Activated CD4-positive, alpha-beta T cell treated with anti-CD3 and anti-CD28 coated beads, Interleukin-2, amount 50 U/mL, for 4 hours (primary cell): ENCODE measurements at places on chromosomes 7 and 10.
A peak's percentile ranks its signal among the peaks of the same experiment; 100 is the strongest.

DNA sequence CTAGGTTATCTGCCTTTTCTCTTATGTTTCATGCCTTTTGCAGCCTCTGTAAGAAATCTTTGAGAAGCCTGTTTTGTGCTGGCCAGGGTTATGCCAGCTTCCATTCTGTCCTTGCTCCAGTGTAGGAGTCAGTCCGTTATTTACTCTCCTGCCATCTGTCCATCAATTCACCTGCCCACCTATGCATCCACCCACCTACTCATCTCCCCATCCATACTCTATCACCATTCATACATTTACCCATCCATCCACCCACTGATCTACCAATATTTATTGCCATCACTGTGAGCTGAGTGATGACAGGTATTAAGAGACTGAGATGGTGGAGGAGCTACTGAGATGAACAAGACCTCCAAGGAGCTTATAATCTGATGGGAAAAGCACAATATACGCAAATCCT is 12.7 kb upstream of the PPIF start:
- no peak for DNase-seq

- no peak for DNase-seq
Observed at GRCh38 chr10:75350791-75351190, 50.8 kb downstream of the ZNF503 start.

DNA sequence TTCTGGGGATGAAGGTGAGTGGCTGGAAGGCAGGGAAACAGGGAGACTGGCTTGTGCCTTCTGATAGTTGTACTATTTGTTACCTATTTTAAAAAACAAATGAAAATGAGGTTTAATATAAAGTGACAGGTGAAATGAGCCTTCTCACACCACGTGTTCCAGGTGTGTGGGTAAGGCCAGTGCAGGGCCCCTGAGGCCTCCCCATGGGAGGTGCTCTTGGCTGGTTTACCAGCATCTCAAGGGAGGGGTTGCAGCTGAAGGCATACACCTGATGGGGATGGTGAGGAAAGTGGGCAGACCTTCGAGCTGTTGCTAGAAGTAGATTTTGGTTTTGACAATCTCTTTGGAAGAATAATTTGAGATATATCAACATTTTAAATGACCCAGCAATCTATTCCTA is 103.6 kb downstream of the ARHGAP22 start:
- DNase-seq, result no peak

GRCh38 chr10:103947799-103948516 is 19.0 kb upstream of the SLK start:
- no peak for DNase-seq

DNA sequence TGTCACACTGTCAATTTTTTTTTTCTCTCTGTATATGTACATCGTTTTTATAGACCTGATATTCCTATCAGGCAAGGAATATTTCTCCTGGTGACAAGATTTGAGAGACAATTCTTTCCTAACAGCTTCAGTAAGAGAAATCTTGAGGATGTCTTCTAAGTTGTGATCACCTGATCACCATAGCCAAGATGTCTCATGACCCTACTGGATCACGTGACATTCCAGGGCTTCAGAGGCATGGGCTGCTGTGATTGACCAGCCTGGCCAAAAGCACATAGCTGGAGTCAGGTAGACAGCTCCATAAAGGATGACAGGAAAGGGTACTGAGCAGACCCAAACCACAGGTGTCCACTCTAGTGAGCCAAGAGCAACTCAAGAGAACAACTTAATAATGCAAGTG is 444.9 kb downstream of the SORCS3 start:
- DNase-seq, result no peak

- DNase-seq, result no peak
Observed at GRCh38 chr10:129922598-129923123, 41.4 kb downstream of the EBF3 start.

GRCh38 chr7:41222746-41223145 is 480.1 kb downstream of the INHBA start:
- DNase-seq, result no peak

- DNase-seq, result peak; percentile 50
Observed at GRCh38 chr10:17428351-17429097, 25.9 kb downstream of the ST8SIA6 start.

DNA sequence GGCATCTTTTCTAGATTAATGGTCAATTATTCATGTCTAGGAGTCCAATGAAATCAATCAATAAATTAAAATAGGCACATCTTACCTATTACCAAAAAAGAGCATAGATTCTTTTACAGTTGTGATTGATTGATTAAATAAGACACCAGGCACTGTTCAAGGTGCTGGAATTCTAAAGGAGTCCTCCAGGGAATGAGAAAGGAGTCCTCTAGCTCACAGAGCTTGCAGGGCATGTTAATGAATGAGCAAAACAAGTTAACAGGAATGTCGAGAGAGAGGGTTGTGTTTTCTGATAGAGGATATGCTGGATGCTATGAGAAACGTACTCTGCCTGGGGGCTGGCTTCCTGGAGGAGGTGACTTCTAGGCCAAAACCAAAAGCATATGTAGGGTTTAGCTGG is 191.4 kb downstream of the BMPER start:
- no peak for DNase-seq

DNA sequence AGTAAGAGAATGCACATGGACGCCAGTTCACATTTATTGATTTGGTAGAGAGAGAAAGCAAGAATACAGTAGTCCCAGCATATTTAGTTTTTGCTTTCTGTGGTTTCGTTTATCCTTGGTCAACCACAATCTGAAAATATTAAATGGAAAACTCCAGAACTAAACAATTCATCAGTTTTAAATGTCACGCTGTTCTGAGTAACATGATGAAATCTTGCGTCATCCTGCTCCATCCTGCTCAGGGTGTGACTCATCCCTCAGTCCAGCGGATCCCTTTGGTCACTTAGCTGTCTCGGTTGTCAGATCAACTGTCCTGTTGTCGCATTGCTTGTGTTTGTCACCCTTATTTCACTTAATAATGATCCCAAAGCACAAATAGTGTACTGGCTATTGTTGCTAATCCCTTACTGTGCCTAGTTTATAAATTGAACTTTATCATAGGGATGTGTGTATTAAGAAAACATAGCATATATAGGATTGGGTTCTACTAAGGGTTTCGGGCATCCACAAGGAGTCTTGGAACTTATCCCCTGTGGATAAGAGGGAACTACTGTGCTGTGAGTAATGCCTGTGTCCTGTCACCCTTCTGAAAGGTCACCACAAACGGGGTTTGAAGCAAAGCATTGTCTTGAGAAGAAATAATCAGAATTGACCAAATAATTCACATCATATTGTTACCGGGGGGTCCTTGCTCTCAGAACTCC is 73.6 kb downstream of the OTUD1 start:
- DNase-seq, result no peak

DNA sequence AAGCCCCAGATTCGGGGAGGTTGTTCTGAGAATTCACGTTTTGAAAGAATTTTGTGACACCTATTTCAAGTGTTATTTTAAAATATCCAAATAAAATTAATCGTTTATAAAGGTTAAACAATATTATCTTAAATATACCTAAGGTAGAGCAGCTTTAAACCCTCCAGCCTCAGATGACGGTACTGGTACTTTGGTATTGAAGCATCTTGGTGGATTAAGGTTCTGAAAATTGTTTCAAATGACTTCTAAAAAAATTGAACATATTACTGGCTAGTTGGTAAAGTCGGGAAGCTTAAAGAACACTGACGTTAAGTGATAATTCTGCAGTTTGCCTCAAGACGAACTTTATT is 392 bp upstream of the HUS1 start:
- DNase-seq, result no peak

DNA sequence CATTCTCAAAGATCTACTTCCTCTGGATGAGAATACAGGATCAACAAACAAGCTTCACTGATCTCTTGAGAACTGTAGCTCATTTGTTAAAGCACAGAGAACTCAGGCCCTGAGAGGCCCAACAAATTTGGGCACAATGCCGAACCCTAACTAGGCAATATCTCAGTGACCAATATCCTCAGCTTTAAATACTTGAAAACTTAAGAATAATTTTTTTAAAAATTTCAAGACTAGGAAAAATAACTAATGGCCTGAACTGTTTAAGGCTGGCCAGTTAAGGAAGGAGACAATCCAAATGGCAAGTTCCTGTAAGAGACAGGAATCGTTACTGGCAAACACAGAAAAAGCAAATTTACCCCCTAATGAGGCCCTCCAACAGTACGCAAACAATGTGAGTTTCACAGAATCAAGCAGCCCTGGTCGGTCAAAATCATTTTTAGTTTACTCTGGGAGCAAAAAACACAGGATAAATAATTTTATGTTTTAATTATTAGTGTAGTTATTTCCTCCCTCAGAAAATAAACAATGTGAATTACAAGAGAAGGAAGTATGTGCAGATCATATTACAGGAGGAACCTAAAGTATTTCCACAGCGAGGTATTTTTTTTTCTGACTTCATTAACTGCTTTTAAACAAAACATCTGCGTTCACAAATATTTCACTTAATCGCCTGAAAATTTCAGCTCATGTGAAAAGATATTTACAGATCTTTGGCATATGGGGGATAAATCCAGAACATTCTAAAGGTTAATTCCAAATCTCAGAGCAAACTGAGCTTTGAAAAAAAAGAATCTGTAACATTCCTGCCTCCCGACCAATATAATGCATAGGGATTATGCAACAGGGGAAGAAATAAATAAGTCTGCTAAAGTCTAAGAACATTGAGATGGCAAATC is 39.5 kb downstream of the NT5C2 start:
- DNase-seq, result no peak

DNA sequence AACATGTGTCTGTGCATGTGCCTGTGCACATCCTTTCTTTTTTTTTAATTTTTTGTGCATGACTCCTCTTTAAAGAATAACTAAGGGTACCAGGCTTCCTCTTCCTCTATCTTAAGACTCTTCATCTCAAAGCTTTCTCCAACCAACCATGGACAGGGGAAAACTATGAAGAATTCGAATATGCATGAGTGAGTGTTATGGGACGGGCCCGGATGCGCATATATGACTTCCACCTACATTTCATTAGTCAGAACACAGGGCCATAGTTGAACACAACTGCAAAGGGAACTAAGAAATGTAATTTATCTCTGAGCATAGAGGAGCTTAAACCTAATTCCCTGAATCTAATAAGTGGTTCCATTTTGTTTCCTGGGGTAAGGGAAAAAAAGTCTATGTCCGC is 270.3 kb upstream of the SORCS1 start:
- no peak for DNase-seq

GRCh38 chr7:43791665-43792064 is 33.2 kb downstream of the BLVRA start:
- no peak for DNase-seq

DNA sequence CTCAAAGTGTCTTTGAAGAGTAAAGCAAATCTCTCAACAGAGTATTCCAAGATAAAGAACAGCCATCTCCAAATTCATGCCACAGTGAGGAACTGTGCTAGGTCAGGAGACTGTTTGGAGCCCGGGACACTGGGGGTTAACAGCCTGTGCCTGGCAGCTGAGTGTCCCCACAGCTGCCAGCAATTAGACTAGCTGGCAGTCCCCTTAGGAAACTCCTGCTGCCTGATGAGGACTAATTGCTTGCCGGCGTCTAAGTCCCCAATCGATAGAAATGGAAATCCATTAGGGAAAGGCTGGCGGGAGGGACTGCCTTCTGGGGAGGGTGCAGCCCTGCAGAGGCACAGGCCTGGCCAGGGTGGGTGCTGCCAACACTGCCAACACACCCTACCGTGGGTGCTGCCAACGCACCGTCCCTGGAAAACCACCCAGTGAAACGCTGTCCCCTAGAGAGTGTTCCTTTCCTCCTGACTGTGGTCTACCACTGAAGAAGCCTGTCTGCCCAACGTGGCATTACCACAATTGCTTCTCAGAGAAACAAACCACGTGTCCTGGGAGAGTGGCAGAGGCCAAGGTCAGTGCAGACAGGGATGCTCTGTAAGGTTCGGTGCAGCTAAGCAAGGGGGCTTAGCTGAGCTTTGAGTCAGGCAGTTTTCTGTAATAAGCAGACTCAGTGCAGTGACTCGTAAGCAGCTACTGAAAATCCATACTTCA is 60.8 kb downstream of the XRCC2 start:
- no peak for DNase-seq

DNA sequence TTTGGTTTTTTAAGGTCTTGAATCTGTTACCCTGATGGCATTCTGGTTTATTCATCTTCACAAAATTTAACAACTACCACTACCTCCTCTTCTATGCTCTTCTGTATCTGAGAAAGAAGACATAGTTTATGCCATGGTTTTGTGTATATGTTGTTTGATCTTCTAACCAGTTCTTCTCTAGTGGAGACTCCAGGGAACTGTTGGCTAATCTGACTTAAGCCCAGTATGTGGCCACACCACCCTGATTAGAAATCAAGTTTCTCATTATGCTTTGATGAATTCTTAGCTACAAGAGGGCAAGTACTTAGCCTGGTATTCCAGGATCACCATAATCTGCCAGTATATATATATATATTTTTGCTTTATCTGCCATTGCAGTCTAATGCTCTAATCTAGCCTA is 99.5 kb upstream of the MXI1 start:
- DNase-seq, result no peak

GRCh38 chr7:147708871-147709270 is 881.7 kb upstream of the C7orf33 start:
- no peak for DNase-seq

DNA sequence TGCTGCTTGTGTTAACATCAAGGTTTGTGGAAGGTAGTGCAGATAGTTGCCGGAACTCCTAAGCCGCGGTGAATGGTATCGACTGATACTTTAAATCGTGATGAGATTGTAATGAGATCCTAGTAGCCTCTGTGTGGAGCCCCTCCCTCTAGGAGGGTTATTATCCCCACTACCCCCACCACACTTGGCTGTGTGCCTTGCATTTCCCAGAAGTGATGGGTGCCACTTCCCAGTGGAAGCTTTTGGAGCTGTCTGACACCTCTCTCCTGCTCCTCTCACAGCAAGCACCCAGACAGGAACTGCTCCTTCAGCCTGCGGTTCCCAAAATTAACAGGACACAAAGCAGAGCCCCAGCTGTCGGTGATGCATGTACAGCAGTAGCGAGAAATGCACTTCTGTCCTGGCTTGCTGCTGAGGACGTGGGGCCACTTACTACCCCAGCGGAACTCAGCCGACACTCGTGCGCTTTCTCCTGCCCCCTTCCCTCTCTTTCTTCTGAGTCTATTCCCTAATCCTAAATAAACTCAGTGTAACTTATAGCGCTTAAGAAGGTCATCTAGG is 52.5 kb downstream of the PRKAG2 start:
- DNase-seq, result no peak

- DNase-seq, result no peak
Observed at GRCh38 chr7:122995600-122995999, at the start of gene TAS2R16. TSS of gene TAS2R16 (minus strand) at chr7:122995700. CDS start at chr7:122995634, 66 bp downstream.

GRCh38 chr7:519484-520390 is at the start of gene PDGFA:
TSS of gene PDGFA (minus strand) at chr7:519846. CDS start at chr7:519001, 845 bp downstream.
- no peak for DNase-seq

- no peak for DNase-seq
Observed at GRCh38 chr10:7810443-7810842, 7.9 kb upstream of the TAF3 start.

DNA sequence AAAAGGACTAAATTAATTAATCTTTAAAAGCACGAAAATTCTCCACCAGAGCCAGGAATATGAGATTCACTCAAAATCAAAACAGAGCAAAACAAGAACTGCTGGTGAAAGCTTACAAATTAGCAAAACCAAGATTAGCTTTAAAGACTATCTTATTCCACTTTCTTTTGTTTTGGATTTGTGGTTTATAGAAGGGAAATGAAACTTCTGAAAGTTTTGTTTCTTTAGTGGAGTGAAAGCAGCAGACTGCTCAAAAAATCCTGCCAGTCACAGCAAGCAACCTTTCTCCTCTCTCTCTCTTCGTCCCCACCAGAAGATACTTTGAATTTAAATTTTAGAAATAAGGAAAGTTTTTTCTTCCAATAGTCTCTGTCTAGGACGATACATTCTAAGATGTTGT is 7.8 kb downstream of the ACTA2 start:
- DNase-seq, result no peak

- no peak for DNase-seq
Observed at GRCh38 chr7:55591282-55591931, 19.1 kb upstream of the VOPP1 start.

- DNase-seq, result no peak
Observed at GRCh38 chr10:117131376-117132327, 6.4 kb downstream of the VAX1 start.
